NCI-H187 treated with DMSO at 0.1 percent for 48 hours (cell line): ENCODE measurements at places on chromosomes 16 and 17.

- peak; percentile 97 for DNase-seq
Observed at GRCh38 chr17:72063262-72063661, 57.6 kb upstream of the SOX9 start.

- DNase-seq: no peak
Observed at GRCh38 chr17:164303-165235, 16.9 kb downstream of the DOC2B start.

DNA sequence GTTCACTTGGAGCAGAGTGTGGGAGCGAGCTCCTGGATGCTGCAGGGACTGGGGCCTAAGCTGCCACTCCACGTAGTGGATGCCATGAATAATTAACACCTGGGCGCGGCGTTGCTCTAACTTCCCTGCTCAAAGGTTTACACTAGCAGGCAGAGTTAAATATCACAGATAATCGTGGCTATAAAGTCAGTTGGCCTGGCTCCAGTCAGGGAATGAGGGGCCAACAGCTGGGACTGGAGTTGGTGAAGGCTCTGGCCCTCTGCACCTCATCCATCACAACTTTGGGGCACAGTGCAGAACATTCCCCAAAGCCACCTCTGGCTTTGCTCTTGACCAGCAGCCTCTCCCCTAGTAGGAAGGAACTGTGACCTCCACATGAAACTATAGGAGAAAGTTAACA is 10.9 kb downstream of the HOXB4 start:
- DNase-seq: no peak

GRCh38 chr17:48045316-48046001 is 2.7 kb upstream of the NFE2L1 start:
- no peak for DNase-seq

DNA sequence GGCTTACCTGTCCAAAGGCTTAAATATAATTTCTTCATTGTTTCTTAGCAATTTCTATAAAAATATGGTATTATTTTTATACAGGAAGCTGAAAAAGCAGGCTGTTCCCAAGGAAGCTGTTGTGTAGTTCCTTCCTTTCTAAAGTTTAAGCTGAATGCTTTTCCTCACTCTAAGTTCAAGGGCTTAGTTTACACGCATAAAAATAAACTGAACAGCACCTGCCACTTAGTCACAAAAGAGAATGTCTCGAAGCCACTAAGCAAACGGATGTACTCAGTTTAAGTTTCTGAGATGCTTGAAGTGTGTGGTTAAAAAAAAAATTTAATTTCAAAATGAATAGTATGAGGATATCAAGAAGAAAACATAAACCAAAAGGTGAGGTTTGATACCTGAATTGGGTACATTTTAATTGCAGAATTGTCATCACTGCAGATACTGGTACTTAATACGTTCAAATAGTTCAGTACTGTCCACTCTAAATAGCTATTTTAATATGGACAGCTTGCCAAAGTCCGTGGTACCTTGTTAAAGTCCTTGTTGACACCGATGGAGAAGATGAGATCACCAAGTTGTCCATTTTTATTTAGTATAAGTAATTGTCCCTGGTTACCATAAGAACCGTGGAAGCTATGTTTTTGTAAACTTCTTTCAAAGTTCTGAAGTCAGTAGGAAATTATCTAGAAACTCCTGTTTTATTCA is 38.1 kb downstream of the MRTFB start:
- no peak for DNase-seq
